ENCODE measurements at places on chromosomes 12 and 14.

- no peak for DNase-seq
These were observed 73.9 kb upstream of the HIF1A start for GRCh38 chr14:61621444-61621843.

- no peak for DNase-seq
These were observed 16.4 kb upstream of the MIA2 start for GRCh38 chr14:39217214-39217879.

DNA sequence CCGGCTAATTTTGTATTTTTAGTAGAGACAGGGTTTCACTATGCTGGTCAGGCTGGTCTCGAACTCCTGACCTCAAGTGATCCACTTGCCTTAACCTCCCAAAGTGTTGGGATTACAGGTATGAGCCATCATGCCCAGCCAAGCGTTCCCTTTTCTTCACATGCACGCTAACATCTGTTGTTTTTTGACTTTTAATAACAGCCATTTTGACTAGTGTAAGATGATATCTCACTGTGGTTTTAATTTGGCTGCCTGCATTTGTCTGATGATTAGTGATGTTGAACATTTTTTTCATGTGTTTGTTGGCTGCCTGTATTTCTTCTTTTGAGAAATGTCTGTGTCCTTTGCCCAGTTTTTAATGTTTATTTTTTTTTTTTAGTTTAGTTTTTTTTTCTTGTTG is 10.2 kb upstream of the YARS2 start:
- DNase-seq, result no peak

GRCh38 chr14:96576359-96576758 is 74.2 kb downstream of the PAPOLA start:
- no peak for DNase-seq

GRCh38 chr12:116332705-116333380 is 55.4 kb upstream of the MED13L start:
- DNase-seq, result no peak

DNA sequence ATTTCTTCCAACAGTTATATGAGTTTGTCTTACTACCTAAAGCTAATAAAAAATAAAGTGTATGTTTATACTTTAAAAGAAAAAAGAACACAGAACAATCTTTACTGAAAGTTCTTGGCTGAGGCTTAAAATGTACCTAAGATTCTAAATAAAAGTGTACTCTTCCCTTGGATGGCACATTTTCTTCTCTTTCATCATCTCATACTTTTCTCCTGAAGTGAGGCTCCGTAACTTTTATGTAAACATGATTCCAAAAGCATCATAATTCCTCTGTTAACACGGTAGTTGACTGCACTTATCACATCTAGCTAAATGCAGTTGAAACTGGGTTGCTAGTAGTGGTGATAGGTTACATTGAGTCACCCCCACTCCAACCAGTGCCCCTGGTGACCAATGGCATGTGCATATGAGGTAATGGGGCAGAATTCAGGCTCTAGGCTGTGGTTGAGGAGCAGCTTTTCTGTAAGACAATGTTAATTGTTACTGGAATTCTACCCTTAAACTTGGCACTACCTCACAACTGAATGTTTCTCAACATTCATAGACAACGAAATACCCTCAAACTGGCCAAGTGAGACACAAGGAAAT is 38.4 kb downstream of the WASHC3 start:
- DNase-seq, result no peak

DNA sequence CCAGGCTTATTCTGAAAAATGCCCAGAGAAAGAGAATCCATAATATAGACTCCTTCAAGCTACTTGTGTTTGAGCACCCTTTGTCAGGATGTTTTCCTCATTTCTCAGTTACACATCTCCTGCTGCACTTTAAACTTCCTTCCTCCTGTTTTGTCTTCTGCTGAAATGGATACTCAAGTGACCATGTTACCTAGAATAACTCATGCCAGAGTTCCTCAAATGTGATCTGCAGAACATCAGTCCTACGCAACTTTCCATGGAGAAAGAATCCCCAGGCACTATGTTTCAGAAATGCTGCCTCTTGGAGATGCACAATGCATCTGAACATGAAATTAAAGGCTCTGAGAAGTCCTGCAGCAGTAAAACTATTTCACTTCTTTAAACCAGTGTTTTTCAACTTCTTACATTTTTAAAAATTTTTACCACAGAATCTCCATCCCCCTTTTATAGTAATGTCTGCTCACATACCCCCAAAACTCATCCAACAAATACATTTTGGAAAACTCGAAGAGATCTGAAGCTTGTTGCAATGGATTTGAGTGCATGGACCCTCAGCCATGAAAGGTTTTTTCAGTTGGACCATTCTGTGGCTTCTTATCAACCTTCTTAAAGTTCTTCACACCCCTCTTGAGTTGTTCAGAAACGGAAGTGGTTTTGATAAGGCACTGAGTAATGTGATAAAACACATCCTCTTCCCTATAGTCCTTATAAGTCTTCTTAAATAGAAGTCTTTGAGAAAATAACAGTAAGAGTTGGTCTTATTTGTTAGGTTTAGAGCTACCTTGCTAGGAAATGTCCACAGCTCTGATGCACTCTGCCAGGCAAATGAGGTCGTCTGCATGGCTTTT is 84.5 kb upstream of the KCNA1 start:
- no peak for DNase-seq

DNA sequence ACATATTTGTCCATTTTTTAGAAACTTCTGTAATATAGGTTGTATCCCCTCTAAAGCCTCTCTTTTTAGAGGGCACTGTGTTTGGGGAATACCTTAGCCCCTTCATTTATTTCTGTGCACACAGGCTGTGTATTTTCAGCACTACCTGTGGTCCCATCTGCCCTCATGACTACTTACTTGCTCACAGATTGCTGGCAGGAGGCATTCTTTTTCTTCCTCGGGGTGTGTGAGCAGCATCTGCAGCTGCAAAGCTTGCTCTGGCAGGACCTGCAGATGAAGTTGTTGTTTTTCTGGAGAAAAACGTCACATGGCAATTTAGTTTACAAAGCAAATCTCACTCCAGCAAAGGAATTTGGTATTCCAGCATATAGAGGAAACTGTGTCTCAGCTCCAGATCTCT is 24.3 kb downstream of the ANG start:
- no peak for DNase-seq

- DNase-seq, result no peak
These were observed 95.3 kb downstream of the CIT start for GRCh38 chr12:119781804-119782203.

- no peak for DNase-seq
These were observed 120.0 kb downstream of the KCNA5 start for GRCh38 chr12:5163661-5164060.

GRCh38 chr14:90302529-90303303 is 29.0 kb downstream of the NRDE2 start:
- DNase-seq, result no peak

GRCh38 chr12:55631056-55631455 is 5.6 kb upstream of the OR10P1 start:
- DNase-seq, result no peak

DNA sequence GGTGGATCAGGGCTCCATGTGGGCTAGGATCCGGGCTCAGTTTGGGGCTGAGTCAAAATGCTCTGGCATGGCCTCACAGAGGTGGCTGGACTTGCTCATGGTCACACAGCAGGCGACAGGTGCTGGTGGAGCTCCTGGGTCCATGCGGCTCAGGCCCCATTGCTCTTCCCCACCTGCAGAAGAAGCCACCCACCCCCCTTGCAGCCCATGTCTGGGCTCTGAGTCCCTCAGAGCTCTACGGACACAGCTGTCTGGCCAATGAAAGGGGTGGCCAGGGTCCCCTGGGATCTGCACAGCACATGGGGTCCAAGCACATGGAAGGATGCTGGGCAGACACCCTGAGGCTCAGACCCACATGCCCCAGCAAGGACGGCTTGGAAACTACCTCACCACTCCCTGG is 17.0 kb upstream of the C14orf180 start:
- no peak for DNase-seq

- DNase-seq, result no peak
These were observed 354.3 kb upstream of the SFSWAP start for GRCh38 chr12:131356485-131357184.

Measured in activated CD8-positive, alpha-beta memory T cell treated with anti-CD3 and anti-CD28 coated beads for 4 hours (primary cell).